ENCODE measurements at places on chromosomes 16 and 17. TPM values are rescaled to one million over a fixed set of nuclear protein-coding genes. Genes with fewer than 3 reads are reported as not detected.
A peak's percentile ranks its signal among the peaks of the same experiment; 100 is the strongest.

DNA sequence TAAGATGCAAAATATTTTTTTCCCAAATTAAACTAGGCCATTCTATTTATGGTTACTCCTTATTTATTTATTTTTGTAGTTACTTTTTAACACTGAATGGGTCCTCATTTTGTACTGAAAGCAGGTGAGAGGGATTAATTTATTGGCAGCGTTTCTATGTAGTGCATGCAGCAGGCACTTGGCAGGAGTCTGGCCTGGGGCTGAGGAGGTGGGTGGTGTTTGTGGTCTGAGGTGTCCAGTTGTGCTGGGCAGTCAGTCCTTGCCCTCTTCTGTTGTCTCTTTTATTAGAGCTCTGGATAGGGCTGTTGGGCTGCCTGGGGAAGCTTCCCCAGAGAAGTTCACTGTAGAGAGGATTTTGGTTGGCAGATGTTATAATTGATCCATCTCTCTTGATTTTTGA lies 12.7 kb downstream of the SEC14L1 start:
- no peak for DNase-seq

C16orf92 gene
- not detected for total RNA-seq

ZSCAN10 gene
- total RNA-seq = not detected

DNA sequence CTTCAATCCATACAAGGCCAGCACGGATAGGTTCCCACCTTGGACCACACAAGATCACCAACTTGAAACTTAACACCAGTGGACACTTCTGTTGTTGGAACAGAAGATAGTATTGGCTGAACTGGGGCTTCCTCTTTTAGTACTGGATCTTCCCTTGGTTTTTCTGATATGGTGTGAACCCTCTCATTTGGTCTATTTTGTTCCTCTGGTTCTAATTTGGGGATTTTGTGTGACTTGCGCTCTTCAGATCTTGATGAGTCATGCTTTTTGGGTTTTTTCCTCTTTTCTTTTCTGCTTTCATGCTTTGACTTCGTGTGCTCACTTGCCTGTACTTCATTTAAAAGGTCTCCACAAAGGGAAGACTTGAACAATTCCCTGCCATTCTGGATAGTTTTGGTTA lies 39.0 kb downstream of the SOST start:
- no peak for DNase-seq

LPCAT2 gene
- total RNA-seq = 54.0 TPM

- DNase-seq = no peak
Measured at GRCh38 chr17:59512844-59513385, 52.5 kb upstream of the DHX40 start.

OR2C1 gene
- total RNA-seq = 0.40 TPM

KRTAP4-6 gene
- total RNA-seq = not detected

CPHXL2 gene
- not detected for total RNA-seq

BCL6B gene
- total RNA-seq = 24.5 TPM

- DNase-seq = no peak
Measured at GRCh38 chr16:72902206-72902605, 145.7 kb downstream of the ZFHX3 start.

GRCh38 chr17:77810536-77810935 lies 148.0 kb upstream of the TNRC6C start:
- DNase-seq = no peak

DNA sequence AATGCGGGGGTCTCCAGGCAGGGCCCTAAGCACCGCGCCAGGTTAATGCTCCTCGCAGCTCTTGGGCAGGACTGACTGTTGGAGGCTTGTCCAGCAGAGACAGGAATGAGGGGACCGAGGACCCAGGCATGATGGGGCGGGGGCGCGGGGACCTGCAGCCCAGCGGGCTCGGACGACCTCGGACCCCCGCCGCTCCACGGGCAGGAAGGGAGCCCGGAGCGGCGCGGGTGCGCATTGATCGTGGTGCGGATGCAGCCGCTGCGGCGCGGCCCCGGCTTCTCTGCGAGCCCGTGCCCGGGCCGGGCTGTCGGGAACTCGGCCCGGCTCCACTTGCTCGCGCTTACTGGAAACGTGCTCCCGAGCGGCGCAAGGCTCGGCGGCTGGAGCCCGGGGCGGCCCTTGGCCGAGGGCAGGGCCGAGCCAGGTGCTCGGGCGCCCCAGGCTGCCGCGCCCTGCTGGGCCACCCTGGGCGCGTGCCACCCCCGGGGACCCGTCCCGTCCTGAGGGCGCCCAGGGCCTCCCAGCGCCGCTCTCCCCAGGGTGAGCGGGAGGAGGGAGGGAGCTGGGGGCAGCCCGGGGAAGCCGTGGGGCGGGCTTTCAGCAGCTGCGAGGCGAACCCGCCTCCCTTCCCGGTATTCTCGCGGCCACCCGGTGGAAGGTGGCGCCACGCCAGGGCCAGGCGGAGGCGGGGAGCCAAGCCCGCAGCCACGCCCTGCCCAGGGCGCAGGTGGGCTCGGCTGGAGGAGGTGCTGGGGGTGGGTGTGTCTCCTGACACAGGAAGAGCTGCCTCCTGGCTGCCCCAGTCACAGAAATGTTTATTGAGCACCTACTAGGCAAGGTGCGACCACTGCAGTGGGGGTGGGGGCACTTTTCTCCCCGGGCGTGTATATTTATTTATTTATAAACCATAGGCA lies 45.9 kb downstream of the SOCS3 start:
- peak; percentile 88 for DNase-seq

GRCh38 chr17:82332669-82333278 lies 792 bp downstream of the SECTM1 start:
- DNase-seq = peak; percentile 76

GRCh38 chr17:34675605-34676004 lies 96.2 kb downstream of the TMEM132E start:
- no peak for DNase-seq

DNA sequence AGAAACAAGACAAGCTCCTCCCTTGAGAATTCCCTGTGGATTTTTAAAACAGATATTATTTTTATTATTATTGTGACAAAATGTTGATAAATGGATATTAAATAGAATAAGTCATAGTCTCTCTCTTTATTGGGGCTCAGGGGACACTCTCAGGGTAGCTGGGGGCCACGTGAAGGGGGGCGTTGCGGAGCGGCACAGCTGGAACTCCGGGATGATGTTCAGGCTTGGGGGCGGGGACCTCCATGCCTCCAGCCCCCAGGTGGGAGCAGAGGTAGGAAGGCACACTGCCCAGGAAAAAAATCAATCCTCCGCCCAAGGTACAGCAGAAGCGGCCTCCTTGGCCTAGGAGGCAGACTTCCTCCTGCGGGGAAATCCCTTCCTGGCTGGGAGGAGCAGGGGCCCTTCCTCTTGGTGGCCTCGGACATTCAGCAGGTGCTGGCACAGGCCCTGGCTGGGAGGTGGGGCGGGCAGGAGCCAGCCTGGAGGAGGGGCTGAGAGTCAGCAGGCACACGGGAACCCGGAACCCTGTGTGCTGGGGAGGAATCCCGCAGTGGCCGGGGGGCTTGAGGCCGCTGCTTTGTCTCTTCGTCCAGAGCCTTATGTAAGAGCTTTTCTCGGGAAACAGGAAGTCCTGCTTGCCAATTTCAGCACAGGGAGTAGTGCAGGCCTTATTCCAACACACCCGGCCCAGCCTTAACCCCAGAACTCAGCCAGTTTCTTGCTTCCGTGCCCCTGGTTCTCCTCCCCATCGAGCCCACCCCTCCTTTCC lies 591 bp upstream of the TNFSF13 start:
- peak; percentile 90 for DNase-seq

- DNase-seq = peak; percentile 81
Measured at GRCh38 chr17:40553694-40554534, 11.4 kb downstream of the CCR7 start.

DNA sequence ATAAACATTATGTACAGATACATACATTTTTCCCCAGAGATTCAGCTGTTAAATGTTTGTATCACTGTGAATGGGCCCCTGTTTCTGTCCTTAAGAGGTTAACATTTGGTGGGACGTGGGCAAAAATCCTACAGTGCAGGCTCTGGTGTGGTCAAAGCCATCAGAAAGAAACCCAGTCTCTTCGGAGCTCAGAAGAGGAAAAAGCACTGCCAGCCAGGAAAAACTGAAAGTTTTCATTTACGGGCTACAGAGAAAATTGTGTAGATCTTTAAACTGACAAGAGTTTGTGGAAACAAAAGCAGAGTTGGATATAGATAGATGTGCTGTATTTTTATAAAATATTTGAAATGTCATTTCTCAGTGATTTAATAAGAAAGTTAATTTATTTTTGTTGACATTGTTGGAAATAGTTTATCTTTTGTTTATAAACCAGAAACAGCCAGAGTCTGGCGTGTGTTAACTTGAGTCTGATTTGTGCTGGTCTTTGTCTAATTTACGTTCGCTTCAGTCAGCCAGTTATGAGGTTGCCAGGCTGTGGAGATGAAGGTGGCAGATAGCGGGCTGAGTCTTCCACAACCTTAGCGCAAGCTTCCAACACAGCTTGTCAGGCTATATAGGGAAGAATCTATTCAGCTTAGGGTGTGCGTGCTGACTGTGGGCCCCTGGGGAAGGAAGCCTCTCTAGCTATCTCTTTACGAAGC lies 9.5 kb upstream of the TEKT3 start:
- DNase-seq = no peak

GRCh38 chr16:9102379-9102778 lies 10.9 kb downstream of the HAPSTR1 start:
- no peak for DNase-seq

TPPP3 gene
- total RNA-seq = 12.5 TPM

TAC4 gene
- total RNA-seq = not detected

GRCh38 chr16:30005341-30006094 lies 5.3 kb downstream of the DOC2A start:
- DNase-seq = no peak

TMEM106A gene
- total RNA-seq = 25.5 TPM
